ENCODE measurements at places on chromosomes 1 and 21.

- DNase-seq: no peak
These were observed 22.7 kb downstream of the COL6A2 start for GRCh38 chr21:46120301-46121285.

DNA sequence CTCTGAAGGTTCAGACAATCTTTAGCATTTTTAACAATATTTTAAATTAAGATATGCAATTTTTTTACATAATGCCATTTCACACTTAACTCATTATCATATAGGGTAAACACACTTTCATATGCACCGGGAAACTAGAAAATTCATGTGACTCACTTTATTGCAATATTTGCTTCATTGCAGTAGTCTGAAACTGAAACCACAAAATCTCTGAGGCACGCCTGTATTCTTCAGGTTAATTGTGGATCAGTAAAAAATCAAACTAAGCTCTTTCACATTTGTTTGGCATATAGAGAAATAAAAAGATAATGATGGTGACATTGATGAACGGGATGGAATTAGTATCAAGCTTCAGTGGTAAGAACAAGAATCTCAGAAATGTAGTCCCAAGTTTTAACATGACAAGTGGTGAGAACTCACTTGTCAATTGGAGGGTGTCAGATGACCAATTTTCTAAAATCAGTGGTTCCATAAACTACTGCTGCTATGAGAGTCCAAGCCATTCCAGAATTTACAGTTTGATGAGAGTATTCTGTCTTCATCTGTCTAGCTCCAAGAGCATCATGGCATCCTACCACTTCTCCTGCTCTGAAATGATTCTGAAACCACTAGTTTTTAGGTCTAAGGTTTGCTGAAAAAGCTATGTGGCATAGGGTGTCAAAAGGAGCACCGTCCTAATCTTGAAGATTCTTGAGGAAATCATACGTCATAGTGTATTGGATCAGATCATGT, 281.0 kb downstream of the PTPRC start:
- no peak for DNase-seq

DNA sequence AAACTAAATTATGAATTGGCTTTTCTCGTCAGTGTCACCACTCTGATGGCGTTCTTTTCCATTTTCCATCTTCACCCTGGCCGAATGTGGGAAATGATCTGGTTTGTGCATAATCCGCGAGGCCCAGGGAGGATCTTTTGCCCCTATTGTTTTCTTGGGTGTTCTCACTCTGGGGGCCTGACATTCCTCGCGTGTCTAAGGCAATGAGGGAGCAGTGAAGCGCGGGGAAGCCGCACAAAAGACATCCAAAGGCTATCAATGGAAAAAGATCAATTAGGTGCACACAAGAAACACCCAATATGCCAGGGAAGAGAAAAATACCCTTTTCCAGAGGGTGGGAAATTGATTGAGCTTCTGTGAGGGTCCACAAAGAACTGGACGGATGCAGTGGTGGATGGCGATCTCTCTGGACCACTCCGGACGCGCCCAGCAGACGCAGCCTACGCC, 941 bp upstream of the C1orf21 start:
- no peak for DNase-seq

DNA sequence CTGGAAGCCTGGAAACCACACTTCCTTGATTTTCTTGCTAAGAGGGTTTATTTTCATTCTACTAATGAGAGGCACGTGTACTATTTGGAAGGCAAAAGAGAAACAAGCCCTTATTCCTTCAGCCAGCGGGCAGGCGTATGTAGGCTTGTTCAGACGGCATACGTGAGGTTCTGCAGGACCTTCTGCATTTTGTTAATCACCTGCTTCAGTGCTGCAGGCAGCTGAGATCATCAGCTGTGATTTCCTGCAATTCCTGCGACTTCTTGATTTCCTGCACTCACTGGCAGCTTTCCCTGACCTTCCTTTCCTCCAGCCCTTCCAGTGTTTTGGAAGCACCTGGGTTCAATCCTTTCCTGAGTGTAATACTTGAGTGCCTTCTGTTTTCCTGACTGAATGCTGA, 43.4 kb downstream of the TSNAX start:
- DNase-seq: no peak

DNA sequence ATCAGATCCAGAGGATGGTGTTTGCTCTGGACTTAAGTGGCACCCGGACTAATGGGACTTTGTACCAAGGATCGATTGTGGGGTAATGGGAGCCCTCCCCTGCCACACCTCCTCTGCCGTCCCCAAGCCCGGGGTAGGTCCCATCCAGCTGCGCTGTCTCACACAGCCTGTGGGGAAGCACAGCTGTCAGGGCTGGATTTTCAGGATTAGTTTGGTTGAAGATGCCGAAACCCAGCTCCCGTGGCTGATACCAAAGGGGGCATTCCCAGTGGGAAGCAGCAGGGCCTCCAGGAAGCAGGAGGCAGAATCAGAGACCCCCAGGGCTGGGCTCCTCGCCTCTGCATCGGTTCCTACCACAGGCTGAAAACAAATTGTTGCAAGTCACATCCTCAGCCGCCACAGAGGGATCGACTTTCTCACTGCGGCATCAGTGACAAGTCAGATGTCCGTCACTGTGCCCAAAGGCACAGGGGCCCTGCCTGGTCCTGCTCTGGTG, 59.7 kb downstream of the MATN1 start:
- no peak for DNase-seq

GRCh38 chr1:185857442-185857841, 123.3 kb downstream of the HMCN1 start:
- no peak for DNase-seq

- DNase-seq: no peak
These were observed 6.2 kb downstream of the FAM131C start for GRCh38 chr1:16067127-16067768.

DNA sequence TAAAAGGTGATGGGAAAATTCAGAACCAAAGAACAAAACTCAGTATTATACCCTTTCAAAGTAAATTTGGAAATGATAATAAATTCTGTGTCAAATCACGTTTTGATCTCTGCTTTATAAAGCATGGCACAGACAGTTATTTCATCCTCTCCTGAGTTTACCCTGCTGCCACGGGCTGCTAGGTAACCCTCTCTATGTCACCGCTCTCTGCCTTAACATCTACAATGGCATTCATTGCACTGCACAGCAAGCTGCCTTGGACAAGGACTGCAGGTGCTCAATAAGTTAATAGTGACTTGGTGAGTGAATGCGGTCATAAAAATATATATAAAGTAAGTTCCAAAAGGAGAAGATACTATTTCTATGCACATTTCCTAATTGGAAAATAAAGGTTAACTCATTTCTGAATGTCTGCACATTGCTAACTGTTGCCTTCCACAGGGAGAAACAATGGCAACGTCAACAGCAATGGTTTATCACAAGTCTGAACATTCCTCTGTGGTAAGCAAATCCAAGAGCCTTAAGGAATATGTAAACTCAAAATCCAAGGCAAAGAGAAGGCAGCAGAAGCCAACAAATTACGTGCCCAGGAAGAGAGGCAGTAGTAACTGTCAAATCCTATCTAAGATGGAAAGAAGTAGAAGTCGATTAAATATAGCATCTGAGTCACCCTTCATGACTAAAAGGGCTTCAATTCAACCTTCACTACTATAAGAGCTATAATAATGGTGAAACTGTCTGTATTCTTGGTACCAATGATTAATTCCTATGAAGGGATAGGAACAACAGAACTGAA, 19.4 kb downstream of the FYB2 start:
- DNase-seq: no peak

All from thoracic aorta (tissue), 2 donors.